ENCODE measurements at places on chromosomes 3 and 15.

GRCh38 chr3:189944285-189945145 lies 176.2 kb downstream of the P3H2 start:
- no peak for DNase-seq

- no peak for DNase-seq
Measured at GRCh38 chr3:68136411-68136810, 482.0 kb upstream of the SUCLG2 start.

DNA sequence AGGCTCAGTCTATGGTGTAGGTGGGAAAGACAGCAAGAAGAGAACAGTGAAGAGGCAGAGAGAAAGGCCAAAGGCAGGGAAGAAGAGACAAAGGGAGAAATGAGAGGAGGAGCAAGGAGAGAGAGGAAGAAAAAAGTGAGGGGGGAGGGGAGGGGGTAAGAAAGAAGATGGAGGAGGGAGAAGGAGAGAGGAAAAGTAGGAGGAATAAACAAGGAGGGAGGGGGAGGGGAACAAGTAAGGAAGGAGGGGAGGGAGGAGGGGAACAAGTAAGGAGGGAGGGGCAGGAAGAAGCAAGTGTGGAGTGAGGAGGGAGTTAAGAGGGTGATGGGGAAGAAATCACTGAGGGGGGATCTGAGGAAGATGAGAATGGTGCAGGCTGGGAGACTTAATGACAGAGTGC lies 45.5 kb upstream of the FGD5 start:
- no peak for DNase-seq

DNA sequence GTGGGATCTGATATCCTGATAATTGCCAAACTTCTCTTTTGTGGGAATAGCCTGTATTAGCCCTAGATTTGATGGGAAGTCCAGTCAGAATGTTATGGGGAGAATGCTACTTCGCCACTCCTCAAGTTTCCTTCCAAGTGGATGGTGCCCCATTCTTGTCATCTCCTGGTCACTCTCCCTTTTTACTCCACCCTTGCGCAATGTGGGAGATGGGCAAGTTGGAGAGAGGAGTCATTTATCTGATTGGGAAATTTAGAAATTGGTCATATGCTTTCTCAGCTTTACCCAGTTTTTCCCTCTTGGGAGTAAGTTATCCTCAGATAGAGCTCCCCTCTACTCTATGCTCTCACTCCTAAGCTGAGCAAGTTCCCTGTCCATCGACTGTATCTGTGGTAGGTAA lies 14.4 kb downstream of the FANCD2OS start:
- no peak for DNase-seq

- DNase-seq: no peak
Measured at GRCh38 chr3:197398286-197398878, 100.0 kb upstream of the DLG1 start.

DNA sequence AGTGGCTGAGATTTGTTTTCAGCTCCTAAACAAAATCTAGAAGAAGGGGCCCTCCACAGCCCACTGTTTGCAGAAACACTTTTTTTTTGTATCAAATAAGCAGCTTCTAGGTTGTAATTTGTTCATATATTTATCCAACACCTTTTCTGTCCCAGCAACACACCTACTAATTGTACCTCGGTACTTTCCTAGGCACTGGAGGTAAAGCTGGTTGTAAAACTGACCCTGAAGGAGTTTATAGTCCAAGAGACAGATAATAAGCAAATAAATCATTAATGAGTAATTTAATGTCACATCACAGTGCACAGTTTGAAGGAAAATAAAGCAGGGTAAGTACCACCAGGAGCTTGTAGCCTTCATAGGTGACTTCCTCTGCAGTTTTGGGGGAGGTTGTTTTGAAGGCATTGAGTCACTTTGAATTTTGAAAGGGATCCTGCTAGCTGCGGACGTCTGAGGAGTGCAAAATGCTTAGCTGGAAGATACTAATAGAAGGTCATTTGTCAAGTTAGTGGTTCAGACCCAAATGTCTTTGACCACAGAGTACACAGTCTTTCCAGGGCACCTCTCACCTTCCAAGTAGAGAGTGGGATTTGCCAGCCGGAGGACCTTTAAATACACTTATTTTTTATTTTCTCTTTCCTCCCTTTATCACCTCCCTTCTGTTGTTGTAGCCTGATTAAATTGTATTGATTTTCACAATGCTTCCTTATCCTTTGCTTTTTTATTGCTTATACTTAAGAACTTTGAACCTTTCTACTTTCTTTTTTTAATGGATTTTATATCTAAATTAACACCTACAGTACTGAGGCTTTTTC lies 53.8 kb downstream of the CMSS1 start:
- no peak for DNase-seq

GRCh38 chr3:158097593-158098308 lies 8.5 kb downstream of the SHOX2 start:
- no peak for DNase-seq

GRCh38 chr3:45575386-45575923 lies 19.1 kb upstream of the LIMD1 start:
- no peak for DNase-seq

GRCh38 chr3:54311211-54311747 lies 188.9 kb downstream of the CACNA2D3 start:
- DNase-seq: no peak

DNA sequence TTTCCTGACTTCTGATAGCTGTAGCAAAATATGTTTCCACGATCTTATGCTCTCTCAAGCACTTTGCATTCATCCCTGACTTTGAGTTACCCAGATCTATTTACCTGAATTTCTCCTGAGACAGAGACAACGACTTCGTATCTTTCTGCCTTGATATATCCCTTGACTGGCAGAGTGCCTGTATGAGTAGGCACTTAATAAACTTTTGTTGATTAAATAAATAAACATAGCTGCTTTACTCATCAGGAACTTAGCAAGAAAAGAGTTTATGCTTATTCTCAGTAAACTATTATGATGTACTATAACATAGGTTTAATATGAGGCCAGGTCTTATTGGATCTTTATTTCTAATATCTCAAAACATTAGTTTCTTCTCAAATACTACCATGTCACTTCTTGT lies 85.6 kb upstream of the PHLDB2 start:
- DNase-seq: no peak

DNA sequence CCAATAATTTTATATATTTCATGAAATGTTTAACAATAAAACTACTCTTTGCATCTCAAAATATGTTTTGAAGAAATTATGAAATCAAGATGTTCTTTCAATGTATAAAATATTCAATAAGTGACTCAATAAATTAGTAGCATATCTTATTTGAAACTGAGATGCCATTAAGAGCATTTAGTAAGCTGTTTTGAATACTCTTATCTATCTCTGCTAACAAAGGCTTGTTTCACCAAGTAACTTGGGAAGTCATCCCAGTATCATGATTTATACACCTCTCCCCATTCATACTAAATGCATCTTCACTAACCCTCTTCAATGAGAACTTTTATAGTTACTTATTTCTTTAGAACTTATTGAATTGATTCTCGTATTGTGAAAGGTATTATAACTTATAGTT lies 43.1 kb downstream of the TNIK start:
- DNase-seq: no peak

- DNase-seq: no peak
Measured at GRCh38 chr3:14267976-14268375, 89.4 kb downstream of the LSM3 start.

GRCh38 chr3:126347543-126348161 lies 9.6 kb downstream of the KLF15 start:
- DNase-seq: no peak

- no peak for DNase-seq
Measured at GRCh38 chr3:5205165-5205941, 17.8 kb downstream of the EDEM1 start.

- DNase-seq: no peak
Measured at GRCh38 chr15:76169018-76169417, 109.2 kb downstream of the TMEM266 start.

DNA sequence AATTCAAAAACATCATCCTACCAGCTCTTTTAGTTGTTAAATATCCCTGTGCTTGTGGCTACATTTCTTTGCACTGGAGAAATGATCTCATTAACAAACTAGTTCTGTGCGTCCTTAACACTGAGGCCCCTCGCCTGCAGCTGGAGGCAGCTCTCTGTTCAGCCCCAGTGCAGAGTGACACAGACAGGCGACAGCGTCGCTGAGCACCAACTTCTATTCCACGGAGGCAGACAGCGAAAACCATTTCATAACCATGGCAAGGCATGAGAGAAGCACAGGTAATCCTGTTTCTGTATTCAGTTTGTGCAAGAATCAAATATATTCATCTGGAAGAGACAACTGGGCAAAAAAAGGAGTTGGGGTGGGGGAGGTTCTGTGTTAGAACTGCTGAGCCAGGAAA lies 530.7 kb downstream of the ZIC1 start:
- DNase-seq: no peak

GRCh38 chr15:76223521-76223920 lies 87.7 kb downstream of the ETFA start:
- no peak for DNase-seq

DNA sequence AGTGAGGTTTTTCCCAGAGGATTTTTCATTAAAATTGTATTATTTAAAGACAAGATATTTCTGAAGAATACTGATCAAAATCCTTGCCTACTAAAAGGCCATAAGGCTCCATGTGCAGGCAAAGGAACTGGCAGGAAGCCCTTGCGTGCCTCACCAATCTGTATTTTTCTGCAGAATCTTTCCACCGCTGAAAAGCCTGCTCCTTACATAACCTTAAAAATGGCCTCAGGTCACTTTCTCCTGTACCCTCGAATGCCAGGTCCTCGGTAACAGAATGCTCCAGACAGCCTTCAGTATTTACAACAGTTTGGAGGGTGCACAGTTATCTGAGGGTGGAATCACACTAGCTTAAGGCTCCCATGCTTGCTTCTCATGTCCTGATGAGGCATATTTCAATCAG lies 3.2 kb downstream of the MORC1 start:
- no peak for DNase-seq

DNA sequence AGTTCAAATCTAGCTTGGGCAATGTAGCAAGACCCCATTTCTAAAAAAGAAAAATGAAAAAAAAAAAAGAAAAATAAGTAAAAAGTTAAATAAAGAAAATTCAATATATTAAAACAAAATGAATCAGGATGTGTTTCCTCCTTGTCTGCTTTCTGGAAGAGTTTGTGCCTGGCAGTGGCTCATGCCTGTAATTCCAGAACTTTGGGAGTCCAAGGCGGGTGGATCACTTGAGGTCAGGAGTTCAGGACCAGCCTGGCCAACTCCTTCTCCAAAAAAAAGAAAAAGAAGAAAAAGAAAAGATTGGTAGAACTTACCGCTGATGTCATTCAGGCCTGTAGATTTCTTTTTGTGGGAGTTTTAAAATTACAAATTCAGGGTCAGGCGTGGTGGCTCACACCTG lies 36.8 kb downstream of the DAG1 start:
- no peak for DNase-seq

DNA sequence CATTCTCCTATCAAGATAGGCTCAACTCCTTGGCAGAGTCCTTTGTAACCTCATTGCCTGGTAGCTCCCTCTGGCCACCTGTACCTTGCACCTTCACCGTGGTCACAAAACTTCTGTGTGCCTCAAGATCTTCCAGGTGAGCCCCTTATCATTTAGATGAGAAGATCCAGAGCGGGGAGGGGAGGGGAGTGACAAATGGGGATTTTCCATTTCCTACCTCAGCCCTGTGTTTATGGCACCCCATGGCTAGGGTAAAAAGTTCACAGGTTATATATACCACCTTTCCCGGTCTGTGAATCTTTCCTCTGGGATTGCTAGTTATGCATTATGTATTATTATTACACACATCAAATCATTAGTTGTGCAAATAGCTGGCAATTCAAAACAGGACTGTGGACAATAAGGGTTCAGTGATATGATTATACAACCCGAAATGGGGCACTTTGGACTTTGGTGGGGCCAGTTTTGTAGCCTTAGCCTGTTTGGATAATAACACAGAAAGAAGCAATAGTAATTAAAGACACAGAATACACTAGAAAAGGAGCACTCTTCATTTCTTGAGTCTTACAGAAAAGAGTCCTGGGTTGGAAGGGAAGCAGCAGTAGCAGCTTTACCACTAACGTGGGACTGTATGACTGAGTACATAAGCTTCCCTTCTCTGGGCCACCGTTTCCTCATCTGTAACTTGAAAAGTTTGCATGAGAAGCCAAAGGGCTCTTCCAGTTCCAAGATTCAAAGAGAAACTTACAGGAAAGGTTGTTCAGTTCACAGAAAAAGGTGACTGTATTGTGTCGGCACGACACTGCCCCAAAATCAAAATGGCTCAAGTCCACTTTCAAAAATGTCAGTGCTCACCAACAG lies 7.1 kb downstream of the TLE3 start:
- no peak for DNase-seq

DNA sequence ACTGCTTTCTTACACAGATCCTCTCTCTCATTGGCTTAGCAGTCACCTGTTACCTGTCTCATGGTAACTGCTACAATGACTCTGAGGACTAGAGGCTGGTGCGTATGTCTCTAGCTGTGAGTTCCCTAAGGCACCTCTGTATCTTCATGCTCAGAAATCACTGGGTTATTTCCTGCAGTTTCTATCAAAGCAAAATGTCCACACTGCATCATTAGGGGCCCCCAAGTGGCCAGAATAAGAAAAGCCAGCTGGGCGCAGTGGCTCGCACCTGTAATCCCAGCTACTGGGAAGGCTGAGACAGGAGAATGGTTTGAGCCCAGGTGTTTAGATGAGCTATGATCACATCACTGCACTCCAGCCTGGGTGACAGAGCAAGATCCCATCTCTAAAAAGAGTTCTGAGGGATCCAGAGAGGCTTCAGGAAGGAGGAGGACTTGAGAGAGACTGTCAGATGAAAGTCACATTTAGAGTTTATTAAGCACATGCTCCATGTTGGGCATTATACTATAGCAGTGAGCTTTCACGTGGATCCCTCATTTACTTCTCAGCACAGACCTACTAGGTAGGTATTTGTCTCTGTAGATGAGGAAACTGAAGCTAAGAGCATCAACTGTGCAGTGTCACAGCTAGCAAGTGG lies 2.3 kb upstream of the VPS18 start:
- no peak for DNase-seq

DNA sequence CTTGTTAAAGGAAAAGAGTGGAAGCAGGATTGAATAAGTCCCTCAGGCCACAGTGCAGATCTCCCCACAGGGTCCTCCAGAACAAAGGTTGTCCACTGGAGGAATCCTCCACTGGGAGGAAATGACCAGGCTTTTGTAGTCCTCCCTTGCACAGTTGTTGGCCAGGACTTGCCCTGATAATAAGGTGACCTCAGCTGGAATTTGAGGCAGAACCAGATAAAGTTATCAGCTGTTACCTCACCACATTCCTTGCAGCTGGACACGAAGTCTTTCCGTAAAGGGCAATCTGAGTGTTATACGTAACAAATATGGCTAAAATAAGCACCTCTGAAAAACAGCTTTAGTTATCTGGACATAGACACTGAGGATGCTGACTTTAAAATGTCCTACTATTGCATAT lies 83.5 kb upstream of the NAALADL2 start:
- no peak for DNase-seq

DNA sequence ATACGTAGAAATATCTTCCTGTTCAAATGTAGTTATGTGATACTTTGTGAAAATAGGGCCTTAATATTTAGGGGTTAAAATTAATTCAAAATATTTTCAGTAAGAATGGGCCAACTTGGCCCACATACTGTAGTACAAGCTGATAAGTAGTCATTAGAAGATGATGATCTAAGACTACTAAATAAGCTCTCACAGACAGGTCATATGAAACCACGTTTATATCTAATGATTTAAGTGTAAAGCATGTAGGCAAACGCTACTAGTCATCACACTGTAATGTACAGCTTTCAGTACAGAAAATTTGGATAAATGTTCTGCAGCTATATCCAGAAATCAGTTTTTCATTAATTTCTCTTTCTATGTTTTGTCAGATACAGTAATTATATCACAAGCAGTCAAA lies 228.6 kb downstream of the UBE2E2 start:
- no peak for DNase-seq

- DNase-seq: peak; percentile 47
Measured at GRCh38 chr3:41893977-41894376, 67.9 kb downstream of the ULK4 start.

GRCh38 chr15:90650117-90650955 lies 66.8 kb upstream of the BLM start:
- DNase-seq: no peak
